ENCODE measurements at places on chromosomes 6 and 20.
A peak's percentile ranks its signal among the peaks of the same experiment; 100 is the strongest.

DNA sequence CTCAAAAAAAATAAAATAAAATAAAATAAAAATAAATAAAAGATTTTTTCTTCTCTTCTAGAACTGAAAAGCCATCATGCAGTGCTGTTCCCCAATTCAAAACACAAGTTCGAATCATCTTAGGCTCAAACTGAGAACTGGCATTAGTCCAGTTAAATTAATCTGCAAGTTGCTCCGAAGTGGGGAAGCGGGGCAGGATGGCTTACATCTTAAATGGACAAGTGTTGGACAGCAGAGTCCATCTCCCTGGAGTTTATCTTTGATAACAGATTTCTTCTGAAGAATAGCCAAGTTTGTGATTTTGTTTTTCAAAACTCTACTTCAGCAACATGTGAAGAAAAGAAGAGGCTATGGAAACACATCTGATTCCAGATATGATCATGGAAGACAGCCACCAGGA, 111.3 kb upstream of the ASF1A start:
- DNase-seq, result no peak

- peak; percentile 70 for DNase-seq
Observed at GRCh38 chr6:144334150-144334708, 49.1 kb downstream of the UTRN start.

- no peak for DNase-seq
Observed at GRCh38 chr20:50113420-50114224, 672 bp upstream of the UBE2V1 start.

DNA sequence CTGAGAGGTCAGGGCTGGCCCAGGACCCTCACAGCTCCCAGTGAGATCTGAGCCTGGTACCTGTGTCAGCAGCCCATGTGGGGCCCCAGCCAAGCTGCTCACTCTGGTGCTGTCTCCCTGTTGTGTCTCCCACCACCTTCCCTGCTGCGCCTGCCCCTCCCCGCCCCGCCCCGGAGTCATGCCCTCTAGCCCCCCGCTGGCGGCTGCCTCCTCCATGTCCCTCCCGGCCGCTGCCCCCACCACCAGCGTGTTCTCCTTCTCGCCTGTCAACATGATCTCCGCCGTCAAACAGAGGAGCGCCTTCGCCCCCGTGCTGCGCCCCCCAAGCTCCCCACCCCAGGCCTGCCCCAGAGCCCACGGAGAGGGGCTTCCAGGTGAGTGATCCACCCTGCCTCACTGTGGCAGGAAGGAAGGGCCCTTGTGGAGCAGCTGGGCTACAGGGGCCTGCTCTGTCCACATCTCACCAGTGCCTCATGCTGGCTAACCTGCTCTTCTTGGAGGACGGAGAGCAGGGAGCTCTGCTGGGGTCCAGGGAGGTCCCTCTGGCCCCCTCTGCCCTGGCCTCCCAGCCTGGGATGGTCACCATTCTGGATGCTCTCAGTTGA, 44.9 kb downstream of the CPXM1 start:
- no peak for DNase-seq

DNA sequence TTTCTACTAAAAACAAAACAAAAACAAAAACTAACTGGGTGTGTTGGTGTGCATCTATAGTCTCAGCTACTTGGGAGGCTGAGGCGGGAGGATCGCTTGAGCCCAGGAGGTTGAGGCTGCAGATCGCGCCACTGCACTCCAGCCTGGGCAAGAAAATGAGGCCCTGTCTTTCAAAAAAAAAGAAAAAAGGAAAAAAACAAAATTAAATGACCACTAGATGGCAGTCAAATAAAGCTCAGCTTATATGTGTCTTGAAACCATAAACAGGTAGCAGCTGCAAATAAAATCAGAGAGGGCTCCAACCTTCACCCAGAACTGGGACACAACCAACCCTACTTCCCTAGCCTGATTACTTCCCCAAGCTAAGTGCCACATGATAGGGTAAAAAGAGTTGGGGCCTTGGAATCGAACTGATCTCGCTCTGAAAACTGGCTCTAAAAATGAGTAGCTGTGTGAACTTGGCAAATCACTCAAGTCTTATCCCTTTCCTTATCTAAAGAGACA, 67.1 kb upstream of the ADGRF4 start:
- DNase-seq, result peak; percentile 50

DNA sequence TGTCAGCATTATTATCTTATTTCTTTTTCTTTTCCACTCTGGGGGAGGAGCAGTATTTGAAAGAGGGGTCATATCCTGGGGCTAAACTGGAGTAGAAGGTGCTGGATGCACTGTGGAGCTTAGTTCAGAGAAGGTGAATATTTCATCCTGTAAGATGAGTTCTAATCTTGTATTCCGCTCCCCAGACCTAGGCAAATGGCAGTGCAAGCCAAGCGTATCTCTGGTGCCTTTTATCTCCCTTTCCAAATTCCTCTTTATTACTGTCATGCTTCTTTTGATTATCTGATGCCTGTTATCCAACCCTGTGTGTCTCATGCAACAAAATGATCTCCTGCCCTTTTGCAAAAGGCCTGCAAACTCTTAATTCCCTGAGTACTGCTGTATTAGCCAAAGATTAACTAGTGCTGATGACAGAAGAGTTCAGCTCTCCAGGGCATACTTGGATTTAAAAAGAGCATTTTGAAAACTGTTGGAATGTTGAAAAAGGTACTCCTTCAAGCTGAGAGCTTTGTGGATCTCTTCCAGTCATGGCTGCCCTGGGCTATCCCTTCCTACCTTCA, 138.0 kb downstream of the CARMIL1 start:
- no peak for DNase-seq

DNA sequence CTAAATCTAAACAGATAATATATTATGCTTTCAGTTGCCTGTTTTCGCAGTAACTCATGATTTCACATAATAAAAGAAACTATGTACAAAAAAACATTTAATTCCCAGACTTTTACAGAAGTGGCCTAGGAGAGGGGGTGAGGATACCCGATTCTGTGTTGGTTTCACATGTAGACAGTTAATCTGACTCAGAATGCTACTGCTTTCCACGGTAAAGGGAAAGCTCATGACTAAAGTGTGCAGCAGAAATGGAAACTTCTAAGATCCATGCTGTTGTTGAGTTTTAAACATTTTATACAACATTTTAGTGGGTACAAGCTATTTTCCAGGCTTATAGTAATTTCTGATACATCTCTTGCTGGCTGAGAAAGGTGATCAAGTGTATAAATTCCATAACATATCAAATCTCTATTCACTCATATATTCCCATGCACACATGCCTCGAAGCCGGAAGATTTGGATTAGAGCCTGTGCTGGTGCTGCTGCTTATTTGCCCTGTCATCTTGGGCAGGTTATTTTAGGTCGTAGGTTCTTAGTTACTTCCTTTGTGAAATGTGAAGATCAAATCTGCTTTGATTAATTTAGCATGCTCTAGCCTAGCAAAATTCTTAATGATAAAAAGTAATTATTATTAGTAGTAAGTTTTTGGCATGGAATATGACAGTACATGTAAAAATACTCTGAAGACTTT, 896.7 kb upstream of the MAP3K7 start:
- no peak for DNase-seq

DNA sequence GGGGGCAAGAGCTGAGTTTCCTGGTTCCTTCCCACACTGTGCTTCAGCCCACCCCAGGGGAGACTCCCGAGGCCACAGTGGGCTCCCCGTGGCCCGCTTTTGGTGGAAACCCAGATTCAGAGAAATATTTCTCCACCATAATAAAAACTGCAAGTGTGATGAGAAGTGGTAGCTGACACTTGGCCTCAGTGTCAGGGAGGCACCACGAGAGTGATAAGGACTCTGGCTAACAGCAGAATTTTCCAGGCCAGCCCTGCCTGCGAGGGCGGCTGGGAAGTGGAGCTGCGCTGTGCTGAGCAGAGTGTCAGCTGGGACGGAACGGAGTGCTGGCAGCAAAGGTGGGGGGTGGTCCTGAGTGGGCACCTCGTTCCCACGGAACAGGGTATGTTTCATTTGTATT, 22.5 kb downstream of the SPATA2 start:
- no peak for DNase-seq

- DNase-seq, result no peak
Observed at GRCh38 chr20:11511821-11512220, 405.9 kb upstream of the BTBD3 start.
